ENCODE measurements at places on chromosomes 11 and 22.
A peak's percentile ranks its signal among the peaks of the same experiment; 100 is the strongest.

DNA sequence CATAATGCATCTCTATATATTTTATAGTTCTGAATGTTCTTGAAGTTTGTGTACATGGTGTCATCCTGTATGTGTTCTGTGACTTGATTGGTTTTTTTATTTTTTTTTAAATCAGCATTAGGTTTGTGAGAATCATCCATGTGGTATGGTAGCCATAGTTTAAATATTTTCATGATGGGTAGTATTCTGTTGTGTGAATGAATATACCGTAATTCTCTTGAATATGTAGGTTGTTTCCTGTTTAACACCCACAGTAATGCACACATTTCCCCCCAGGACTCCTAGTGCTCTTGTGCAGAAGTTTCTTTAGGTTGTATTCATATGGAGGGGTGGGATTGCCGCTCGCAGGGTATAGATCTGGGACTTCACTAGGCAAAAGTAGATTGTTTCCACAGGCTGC, 2.0 kb downstream of the PACS1 start:
- DNase-seq, result no peak

GRCh38 chr11:2699185-2699530, 636 bp downstream of the KCNQ1OT1 start:
- DNase-seq, result no peak

DNA sequence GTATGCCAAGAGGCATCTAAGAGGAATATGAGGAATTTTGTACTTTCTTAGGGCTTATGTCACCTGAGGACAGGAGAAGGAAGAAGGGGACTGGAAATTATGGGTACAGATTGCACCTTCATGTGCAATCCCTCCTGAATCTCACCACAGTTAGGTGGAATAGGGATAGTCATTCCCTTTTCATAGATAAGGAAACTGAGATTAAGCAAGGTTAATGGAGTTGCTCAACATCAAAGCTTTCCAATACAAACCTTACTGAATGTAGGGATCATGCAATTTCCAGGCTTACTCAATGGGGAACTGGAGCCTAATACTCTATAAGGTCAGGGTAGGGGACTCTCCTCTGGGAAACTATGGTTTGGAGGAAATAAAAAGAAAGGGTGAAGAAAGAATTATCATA, 133.0 kb downstream of the C11orf87 start:
- DNase-seq, result no peak

- DNase-seq, result no peak
Measured at GRCh38 chr11:5514841-5515240, 1.7 kb downstream of the UBQLNL start.

DNA sequence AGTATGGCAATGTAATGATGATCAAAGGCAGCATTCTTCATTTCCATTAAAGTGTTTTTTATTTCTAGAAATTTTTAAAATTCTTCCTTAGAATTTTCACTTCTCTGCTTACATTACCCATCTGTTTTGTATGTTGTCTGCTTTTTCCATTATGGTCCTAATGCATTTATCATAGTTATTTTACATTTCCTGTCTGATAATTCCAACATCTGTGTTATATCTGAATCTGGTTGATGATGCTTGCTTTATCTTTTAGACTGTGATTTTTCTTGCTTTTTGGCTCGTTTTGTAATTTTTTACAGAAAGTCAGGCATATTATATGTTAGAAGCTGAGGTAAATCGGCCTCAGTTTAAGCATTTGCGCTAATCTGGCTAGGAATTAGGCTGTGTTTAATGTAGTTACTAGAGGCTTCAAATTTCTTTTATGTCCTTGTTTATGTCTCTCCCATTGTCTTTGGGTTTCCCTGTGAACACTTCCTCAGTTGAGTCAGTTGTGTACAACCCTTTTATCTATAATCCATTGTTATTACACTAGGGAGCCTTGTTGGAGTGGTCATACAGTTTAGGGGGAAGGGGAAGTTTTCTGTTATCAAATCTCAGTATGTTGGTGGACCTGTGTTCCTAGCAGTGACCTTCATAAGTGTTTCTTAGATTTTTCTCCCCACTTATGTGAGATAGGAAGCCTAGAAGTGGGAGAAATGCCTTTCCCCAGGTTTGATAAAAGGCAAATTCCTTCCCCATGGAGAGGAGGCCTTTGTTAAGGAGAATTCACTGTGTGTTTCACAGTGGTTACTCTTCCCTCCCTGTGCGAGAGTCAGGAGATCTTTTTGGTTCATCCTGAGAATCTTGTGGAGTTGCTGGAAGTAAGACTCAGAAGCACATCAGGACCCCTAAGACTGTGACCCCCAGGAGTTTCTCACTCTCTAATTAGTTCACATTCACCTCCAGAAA, 437.5 kb downstream of the INSC start:
- no peak for DNase-seq

- DNase-seq, result no peak
Measured at GRCh38 chr11:126231725-126232459, 20.3 kb downstream of the FAM118B start.

GRCh38 chr11:74279256-74279655, 32.2 kb downstream of the P4HA3 start:
- no peak for DNase-seq

DNA sequence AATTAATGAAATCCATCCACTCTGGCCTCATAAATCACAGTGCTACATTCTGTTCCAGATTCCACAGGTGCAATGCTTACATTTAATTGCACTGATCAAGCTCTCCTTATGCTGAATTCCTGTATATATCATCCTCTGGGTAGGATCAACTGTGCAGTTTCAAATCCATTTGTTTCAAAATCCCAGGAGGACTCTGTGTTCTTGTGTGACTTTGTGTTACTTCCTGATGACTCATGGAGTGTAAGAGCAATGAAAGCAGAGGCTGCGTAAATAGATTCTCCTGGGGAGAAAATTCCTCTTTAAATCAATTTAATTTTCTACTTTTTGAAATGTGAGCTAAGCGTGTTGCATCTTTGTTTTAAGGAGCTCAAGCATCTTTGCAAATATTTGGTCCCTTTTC, 752.7 kb downstream of the METTL15 start:
- DNase-seq, result no peak

- DNase-seq, result no peak
Measured at GRCh38 chr22:17906978-17907747, 117.2 kb downstream of the MICAL3 start.

DNA sequence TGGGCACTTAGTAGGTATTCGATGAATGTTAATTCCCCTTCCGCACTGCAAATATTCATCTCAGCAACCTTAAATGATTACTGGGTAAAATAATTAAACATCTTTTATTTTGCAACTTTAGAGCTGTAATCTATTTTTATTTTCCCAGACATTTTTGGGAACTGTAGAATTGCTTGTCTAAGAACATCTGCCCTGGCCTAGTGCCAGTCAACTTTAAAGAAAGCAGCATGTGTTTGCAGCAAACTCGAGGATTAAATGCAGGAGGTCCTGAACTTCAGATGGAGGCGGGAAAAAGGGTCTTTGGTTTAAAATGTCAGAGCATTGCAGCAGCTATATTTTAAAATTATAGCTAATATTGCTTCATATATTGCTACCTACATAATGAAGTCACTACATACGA, 190.0 kb downstream of the PGR start:
- DNase-seq, result no peak

DNA sequence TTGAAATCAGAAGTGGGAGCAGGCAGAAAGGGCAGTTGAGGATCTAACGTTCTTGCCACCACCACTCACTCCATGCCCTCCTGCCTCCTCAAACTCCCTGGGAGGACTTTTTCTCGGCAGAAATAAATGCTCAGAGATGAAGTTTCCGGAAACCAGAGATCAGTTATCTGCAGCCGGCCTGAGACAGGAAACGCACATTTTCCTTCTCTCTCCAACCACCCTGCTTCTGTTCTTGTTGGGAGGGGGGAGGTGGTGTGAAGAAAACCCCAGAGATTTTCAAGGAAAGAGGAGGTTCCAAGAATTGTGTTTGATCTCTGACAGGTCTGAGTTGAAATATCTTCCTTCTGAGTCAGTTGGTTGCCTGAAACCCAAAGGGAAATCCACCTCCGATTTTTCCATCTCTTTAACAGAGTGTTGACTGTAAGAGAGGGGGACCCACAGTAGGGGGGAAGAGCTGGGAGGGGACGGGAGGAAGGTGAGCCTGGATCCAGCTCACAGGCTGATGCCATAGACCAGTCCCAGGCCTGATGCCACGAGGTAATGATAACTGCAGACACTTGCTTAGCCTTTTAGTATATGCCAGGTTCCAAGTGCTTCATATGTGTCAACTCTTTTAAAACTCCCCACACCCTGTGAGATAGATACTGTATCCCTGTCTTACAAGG, 100.8 kb downstream of the TRAF6 start:
- DNase-seq, result no peak

DNA sequence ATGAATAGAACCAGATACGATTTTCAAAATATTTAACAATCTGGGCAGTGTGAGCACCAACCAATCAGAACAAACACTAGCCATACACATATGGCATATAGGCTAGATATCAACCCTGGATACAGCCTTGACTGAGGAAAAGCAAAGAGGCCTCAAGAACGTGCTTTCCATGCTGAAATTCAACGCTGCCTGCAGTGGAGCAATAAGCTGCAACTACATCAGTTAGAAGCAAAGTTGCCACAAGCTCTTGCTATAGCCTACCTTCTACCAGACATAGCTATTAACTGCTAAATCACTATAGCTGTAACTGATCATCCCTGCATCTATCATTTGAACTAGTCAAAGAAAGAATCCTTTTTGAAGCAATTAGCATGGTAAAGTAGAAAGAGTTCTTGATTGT, 42.5 kb downstream of the DENND5A start:
- DNase-seq, result no peak

DNA sequence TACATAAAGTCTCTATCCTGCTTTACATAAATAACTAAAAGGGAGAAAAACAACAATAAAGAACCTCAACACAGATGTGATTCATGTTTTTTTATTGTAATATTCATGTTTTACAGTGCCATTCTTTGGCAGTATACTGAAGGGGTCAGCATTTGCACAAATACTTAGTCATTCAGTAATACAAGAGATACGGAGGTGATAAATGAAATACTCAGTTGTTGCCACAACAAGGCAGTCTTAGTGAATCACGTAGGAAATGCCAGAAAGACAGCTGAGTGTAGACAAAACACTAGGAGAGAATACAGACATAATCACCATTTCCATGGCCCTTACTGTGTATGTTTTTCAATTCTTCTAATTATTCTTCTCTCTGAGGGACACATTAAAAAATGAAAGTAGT, 910.4 kb downstream of the METTL15 start:
- no peak for DNase-seq

- no peak for DNase-seq
Measured at GRCh38 chr11:115974703-115975102, 470.5 kb upstream of the CADM1 start.

GRCh38 chr11:5992604-5993251, 5.9 kb upstream of the OR52L1 start:
- DNase-seq, result no peak

DNA sequence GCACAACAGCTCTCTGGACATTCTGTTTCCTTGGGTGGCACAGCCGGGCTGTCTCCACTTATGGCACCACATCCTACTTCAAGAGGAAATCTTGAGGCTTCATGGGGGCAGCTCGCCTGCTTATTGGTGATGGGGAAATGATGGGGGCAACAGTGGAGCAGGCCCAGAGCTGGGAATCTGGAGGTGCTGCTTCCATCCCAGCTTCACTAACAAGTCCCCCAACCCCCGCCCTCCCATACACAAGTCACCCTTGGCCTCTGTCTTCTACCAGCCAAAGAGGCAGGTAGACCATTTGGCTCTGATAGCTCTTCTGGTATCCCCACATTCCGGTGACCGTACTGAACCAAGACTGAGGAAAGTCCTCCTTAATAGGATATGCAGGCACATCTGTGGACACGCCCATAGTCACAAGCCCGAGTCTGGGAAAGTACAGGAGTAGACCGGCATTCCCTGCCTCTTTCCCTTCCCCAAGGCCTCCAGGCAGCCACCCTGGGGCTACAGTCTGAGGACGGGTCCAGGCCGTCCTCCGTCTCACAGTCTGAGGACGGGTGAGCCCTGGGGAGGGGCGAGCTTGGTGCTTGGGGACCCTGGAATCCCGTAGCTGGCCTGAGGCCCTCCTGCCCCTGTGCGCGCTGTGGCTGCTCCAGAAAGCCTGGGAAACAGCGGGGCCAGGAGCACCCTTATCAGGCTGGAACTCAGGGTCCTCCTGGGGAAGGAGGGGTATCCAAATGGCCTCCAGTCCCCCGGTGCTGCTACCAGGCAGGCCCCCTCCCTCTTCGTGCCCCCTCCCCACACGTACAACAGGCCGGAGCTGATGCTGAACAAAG, 145.6 kb downstream of the FEZ1 start:
- no peak for DNase-seq

- peak; percentile 43 for DNase-seq
Measured at GRCh38 chr22:31347251-31348008, 1.3 kb upstream of the PATZ1 start.

GRCh38 chr11:34996958-34997357, 80.5 kb downstream of the PDHX start:
- no peak for DNase-seq

DNA sequence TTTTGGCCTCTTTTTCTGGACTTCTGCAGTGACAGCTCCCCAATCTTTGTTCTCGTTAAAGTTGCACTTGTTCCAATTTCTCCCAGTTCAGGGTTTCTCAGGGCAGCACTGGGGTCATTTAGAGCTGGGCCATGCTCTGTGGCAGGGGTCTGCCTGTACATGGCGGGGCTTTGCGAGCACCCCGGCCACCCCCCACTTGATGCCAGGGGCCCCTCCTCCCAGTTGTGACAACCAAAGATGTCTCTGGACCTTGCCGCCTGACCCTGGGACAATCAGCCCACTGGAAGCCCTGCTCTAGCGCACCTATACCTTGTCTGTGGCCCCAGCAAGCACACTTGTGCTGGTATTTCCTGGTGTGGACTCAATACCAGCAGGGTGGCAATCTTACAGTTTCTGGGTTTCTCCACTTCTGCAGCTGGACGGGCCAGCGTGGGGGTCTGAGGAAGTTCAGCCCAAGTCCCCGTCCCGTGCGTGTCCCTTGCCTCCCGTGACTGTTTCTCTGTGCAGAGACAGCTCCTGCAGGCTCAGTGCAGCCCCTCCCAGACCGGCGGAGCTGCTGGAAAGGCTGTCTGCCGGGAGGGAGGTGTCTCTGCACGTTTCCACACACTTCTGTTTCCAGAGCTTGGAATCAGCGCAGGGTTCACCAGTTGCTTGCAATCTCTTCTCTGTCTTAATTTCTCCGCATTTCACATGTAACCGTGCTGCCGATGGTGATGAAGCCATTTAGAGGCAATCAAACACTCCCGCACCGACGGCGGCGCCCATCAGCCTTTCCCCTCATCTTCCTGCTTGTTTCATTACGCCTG, 1328.9 kb downstream of the BRD1 start:
- DNase-seq, result no peak

DNA sequence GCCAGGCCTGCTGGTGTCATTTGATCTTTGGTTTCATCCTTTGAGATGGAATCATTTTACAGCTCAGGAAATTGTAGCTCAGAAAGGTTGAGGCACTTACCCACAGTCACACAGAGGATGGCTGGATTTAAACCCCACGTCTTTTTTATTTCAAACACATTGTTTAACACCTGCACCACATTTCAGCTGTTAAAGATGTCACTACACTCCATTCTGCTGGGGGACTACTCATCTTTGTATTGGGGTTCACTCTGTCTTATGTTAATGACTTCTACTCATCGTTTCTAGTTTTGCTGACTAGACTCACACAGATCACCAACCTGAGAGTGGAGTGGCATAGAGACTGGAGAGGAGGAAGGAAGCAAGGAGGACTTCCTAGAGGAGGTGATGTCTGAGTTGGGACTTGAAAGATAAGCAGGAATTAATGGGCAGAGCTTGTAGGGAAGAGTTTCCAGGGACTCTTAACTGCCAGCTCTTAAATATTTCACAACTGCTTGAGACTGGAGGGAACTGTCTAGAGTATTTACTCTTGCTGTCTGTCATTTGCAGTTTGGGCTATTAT, 80.0 kb downstream of the TP53I11 start:
- DNase-seq, result no peak

All from NCI-H510A (cell line).